SJSA1 (cell line): ENCODE measurements at places on chromosomes 7 and 10. TPM values are rescaled to one million over a fixed set of nuclear protein-coding genes. Genes with fewer than 3 reads are reported as not detected.

GRCh38 chr7:28564033-28564432 is 151.7 kb downstream of the CREB5 start:
- no peak for DNase-seq

DNA sequence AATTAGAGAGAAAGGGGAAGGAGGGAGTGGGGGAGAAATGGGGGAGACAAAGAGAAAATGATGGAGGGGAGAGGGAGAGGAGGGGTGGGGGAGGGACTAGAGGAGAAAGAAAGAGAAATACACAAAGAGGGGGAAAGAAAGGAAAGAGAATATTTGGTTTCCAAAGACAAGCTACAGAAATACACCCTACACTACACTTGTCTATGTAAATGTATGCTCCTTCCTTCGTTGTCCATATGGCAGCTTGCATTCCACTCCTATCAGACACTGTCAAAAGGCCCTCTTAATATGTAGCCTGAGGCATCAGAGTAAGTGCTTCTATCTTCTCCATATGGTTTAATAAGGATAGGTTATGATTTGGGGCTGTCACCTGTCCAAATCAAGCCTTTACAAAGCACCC is 92.8 kb upstream of the FEZF1 start:
- no peak for DNase-seq

- no peak for DNase-seq
These were observed 41.9 kb downstream of the AP5Z1 start for GRCh38 chr7:4817178-4817901.

- no peak for DNase-seq
These were observed 137.3 kb upstream of the EEPD1 start for GRCh38 chr7:36015733-36016132.

PLPP4 gene
- 12.5 and 13.8 TPM in 2 replicates for total RNA-seq

CCDC172 gene
- not detected in 2 replicates for total RNA-seq

TMEM213 gene
- total RNA-seq, result not detected in 2 replicates

LRRN3 gene
- total RNA-seq, result 0.22 TPM in 1 of 2 replicates, not detected in the other
